ENCODE measurements at places on chromosomes 2 and 18.
A peak's percentile ranks its signal among the peaks of the same experiment; 100 is the strongest.

- no peak for DNase-seq
Observed at GRCh38 chr2:43309935-43310334, 83.5 kb upstream of the ZFP36L2 start.

DNA sequence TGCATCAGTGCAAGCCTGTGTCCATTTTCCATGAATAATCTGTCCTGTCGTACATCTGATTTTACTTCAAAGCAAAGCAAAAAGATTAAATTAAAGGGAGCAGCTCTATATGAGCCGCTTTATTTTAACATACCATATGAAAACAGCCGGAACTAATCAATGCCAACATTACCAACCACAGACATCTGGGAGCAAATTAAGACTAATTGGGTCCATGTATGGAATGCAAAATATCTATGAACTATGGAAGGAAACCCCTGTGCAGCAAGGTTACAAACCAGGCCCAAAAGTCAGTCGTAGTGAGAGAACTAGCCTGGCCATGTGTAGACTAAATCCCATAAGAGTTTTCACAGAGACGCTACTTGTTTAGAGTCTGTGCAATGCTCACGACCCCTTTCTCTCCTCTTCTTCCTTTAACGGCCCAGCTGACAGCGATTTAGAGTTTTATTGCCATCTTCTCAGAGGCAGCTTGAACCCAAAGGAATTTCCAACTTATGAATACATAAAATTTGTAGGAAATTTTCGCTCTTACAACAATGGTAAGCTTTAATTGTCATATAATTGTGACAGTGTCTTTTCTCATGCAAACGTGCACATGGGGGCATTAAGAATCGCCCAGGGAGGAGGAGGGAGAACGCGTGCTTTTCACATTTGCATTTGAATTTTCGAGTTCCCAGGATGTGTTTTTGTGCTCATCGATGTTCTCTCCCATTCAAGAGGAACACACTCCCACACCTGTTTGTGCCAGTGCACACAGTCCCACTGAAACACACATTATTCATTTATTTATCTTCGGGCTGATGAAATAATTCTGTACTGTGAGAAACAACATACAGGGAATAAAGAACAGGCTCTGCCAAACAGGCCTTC is 52.9 kb upstream of the RPL31 start:
- DNase-seq = no peak

GRCh38 chr2:212975333-212975732 is 176.1 kb downstream of the IKZF2 start:
- DNase-seq = no peak

DNA sequence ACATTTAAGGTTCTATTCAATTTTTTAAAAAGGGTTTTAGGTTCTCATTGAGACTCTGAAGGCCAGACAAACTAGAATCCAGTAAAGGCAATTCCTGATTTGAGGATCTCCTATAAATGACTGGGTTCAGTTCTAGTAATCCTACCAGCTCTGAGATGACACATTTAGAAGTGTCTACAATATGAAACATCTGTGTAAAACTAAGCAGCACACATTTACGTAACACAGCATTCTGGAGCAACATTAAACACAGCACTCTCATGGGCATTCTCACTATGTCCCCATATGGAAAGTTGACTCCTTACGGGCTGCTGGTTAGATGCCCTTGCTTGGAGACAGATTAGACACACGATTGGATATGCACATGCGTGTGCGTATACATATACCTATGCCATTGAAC is 114.4 kb downstream of the ZNF385B start:
- DNase-seq = no peak

- DNase-seq = peak; percentile 70
Observed at GRCh38 chr18:74498712-74499627, 2.8 kb downstream of the CNDP2 start.

GRCh38 chr2:189836644-189837043 is 52.4 kb downstream of the PMS1 start:
- no peak for DNase-seq

- DNase-seq = no peak
Observed at GRCh38 chr2:222000326-222000725, 298.5 kb downstream of the PAX3 start.

DNA sequence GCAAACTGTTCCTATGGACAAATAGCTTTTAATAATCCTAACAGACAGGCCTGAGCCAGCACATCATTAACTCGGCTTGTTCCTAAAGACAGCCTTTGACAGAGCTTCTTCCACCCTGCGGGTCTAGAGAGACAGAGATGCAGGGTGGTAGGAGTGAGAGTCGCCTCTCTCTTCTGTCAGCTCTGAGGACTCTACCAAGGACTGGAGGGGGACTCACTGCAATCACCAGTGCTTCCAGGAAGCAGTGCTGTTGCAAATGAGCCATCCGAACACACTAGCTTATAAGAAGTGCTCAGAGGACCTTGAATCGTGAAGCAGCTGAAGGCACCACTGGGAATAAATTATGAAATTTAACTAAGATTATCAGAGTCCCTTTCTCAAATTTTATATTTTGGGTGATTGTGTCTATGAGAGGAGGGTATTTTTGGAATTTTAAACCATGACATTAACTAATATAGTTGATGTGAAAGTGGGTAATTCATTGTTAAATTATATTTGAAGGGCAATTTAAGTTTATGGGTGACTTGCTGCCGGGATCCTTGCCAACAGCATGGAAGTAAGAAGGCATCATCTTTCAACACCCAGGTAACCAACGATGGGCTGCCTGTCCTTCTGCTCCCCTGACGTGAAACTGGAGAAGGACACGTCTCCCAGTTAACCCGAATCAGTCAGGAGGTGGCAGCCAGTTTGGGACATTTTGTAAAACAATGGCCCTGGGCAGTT is 43.6 kb upstream of the PXDN start:
- no peak for DNase-seq

DNA sequence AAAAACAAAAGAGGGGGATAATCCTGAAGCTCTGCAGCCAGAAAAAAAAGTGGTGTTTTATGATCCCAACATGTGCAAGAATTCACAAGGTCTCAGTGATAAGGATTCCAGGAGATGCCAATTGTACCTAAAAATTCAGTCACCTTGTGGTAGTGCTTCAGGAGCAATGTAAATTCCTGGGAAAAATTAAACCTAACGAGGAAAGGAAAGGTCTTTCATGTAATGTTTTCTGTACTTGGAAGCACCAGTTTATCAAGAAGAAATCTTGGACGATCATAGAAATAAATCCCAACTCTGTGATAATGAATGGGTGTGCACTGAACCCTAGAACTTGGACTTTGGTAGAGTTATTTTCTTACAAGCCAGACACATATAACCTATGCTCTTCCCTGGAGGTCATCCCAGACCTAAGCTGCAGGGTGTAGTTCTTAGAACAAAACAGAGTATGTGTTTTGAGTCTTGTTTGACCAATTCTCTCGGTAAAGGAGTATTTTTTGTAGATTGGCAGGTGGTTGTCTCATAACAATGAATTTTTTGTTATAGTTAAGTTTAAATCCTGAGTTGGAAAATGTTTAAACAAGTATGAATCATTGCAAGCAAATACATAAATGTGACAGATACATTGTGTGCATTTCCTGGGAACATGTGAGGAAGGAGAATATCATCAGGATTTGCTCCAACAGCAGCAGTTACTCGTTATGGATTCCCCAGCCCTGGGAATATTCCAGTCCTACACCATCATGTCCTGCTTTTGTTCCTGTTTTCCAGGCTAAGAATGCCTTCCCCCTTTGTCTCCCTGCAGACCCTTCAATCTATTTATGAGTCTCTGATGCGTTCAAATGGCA is 224.6 kb downstream of the NAPG start:
- no peak for DNase-seq
